ENCODE measurements at places on chromosomes 4 and X.

DNA sequence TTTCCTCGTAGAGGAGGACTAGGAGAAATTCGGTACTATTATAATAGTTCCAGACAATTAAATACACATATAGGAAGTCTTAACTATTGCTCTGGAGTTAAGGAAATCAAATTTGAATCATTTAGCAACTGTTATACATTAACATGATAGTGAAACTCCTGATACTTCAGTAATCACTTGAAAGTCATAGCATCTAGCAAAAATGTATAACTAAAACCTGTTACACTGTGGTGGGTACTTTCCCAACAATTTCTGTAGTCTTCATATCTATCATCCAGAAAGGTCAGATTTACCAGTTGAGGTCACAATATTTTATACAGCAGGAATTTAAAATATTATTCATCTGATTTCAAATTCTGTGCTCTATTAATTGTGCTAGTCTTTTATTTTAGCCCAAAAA lies 669.6 kb upstream of the PCDH10 start:
- no peak for DNase-seq

DNA sequence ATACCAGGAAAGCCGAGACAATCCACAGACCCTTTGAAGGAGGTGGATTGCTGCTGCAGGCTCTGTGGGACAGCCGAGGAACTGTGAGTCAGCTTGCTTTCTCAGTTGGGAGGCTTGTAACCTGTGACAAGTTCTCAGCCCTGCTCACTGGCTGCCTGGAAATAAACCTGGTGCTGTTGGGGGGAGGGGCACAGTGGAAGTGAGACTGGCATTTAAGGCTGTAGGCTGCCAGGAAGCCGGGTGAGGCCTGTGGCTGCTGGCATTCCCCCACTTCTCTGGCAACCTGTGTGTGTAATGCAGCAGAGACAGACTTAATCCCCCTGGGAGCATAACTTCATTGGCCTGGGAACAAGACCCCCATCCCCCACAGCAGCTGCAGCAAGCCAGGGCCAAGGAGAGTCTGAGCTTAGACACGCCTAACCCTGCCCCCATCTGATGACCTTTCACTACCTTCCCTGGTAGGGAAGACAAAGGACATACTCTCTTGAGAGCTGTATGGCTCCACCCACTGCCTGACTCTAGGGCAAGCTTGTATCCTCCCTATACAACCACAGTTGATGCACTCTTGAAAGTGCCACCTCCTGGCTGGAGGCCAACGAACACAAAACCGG lies 64.1 kb downstream of the ALPK1 start:
- DNase-seq, result no peak

DNA sequence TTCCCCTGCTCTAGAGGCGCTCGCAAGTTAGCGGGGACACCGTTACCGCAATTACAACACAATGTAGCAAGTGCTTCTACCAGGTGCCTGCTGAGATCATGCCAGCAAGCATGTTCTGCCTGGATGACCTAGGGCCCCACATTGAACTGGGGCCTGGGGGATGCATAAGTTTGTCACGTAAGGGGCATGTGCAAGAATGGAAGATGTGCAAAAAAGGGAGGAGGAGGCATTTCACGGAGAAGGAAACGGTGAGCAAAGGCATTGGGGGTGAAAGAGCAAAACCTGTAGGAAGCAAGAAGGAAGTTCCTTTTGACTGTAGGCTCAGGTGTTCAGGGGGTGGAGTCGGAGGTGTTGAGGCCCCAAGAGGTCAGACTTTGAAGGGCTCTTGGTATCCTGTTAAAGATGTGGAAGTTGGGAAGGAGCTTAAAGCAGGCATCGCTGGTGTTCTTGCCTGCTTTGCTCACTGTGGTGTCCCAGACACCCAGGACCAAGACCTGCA lies 602 bp upstream of the SCARB2 start:
- no peak for DNase-seq

DNA sequence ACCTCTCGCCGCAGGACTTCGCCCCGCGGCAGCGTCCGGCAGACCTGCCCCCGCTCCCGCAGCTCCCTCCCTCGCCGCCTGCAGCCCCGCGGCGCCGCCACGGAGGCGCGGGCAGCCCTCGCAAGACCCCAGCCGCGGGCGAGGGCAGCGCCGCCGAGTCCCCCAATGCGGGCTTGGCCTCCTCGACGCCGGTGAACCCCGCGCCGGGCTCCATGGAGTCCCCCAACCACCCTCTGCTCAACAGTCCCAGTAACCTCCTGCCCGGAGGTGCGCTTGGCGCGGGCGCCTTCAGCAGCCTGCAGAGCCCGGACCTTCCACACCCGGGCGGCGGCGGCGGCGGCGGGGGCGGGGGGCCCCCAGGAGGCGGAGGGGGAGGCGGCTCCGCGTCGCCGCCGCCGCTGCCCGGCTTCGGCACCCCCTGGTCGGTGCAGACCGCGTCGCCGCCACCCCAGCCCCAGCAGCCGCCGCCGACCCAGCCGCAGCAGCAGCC lies 1.2 kb downstream of the CPEB2 start:
- no peak for DNase-seq

DNA sequence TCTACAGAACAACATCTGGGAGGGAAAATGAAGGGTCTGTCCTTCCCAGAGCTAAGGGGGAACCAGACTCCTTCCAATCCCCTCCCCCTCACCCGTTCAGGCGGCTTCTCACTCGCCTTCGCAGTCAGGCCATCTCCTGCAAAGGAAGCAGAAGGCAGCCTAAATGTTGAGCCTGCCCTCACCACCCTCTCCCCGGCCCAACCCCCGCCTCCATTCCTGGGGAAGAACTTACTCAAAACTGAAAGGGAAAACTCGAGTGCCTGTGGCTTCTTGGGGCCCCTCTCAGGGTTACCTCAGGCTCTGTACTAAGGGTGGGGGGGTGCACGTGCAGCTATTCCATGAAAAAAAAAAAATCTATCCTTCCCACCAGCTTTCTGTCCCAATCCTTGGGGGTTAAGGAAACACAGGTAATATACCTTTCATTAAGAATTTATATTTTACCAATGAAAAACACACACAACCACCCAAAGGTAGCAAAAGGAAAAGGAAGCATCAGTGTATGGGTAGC lies 2.4 kb downstream of the ZMYM3 start:
- no peak for DNase-seq

- DNase-seq, result no peak
These were observed 39.5 kb upstream of the STS start for GRCh38 chrX:7108030-7108429.

DNA sequence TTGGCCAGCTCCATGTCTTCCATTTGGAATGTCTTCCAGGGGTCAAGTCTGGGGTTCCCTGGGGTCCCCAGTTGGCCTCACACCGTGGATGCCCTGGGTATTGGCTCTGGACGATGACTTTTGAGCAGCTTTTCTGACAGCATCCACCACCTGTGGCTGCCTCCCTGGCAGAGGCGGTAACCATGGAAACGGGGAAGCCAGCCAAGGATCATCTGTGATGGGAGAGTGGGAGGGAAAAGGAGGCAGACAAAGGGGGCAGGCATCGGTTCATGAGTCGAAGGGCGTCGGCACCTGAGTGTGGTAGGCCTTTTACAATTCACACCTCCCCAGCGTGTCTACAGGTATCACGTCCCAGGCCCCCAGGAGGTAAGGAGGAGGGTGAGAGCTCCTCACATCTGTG lies 152.2 kb downstream of the ASMT start:
- DNase-seq, result peak; percentile 73

DNA sequence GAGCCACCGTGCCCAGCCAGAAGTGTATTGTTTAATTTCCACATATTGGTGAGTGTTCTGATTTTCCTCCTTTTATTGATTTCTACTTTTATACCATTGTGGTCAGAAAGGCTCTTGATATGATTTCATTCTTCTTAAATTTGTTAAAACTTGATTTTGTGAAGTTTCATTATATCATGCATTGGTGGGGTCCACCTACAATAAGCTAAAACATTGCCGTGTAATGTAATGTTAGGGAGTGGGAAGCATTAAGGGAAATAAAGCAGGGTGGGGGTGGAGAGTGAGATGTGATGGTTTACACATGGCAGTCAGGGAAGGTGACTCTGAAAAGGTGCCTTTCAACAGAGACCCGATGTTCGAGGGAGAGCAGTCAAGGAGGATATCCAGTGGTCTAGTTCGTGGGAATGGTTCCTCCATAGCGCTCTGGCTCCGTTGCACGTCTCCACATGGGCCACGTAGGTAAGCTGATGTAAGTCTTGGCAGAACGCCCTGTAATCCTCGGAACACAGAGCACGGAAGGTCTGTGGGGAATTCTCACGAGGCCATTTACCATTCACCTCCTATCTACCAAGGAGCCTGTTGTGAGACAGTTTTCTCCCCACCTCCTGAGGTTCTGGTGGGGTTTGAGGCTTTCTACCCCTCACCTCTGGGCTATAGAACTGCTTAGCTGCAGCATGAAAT lies 7.7 kb upstream of the WDR13 start:
- no peak for DNase-seq

DNA sequence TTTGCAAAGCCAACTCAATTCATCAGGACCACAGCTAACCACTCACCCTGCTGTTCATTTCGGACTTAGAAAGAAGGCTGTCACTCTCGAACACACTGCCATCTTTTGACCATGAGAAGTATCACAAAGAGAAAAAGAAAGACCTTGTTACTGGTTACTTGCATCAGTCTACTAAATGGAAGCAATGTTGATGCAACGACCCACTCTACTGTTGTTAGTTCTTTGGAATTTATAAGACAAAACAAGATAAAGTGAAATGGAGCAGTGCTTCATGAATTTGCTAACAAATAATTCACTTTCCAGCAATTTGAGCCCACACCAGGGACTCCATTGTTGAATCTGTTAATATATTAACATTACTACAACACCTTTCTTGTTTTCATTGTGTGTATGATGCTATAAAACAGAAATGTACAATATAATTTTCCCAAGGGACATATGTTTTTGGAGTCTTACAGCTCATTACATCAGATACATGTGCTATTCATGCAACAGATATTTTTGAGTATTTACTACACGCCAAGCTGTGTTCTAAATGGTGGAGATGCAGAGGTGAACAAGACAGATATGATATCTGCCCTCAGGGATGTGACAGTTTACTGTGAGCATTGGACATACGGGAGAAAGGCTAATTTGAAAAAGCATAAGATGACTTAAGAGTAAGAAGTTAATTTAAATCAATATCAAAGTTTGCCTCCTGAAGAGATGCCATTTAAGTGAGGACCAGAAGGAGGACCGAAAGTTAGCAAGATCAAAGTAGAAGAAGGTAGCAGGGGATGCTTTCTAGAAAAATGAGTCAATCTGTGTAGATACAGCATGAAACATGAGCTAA lies 87.2 kb downstream of the AREG start:
- peak; percentile 59 for DNase-seq

Measured in NCI-H1105 treated with DMSO at 0.1 percent for 48 hours (cell line).